ENCODE measurements at places on chromosomes 6 and 20.

DNA sequence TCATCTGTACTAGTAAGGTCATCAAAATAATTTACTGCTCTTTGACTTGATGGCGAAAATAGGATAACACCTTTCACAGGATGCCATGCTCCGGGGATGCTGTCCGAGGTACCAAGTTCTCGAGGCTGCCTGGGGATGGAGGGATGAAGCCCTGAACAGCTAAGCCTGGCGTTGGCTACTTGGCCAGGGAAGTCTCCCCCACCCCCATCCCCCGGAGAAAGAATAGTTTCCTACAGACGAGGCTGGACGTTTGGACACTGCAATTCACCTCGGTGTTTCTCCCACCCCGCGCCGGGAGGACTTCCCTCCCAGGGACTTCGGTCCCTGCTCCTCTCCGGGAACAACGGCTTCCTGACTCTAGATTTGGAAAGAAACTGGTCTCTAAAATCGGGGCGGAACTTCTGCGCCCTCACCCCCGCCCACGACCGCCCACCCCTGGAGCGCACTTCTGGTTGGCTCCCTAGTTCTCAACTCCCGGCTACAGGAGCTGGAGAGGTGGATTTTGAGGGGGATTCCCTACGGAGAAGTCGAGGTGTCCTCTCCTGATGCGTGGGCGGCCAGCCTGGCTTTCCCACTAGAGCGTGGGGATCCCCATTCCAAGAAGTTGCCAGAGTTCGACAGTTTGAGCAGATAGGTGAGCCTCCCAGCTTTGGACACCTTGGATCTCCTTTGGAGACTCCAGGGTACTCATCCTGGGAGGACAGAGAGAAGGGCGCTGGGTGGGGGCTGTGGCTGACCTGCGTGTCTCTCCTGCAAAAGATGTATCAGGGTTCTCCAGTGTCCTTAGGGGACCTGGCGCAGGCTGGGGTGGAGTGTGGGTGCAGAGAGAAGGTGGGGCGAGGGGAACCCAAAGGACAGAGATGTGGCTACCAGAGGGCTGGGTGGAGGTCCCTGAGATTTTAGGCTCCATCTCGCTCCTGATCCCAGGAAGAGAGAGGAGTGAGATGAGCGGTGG is 1.1 kb downstream of the PCSK2 start:
- DNase-seq = no peak

- DNase-seq = no peak
Observed at GRCh38 chr6:117600008-117600743, 2.1 kb downstream of the GOPC start.

GRCh38 chr20:56630086-56630493 is 984 bp downstream of the TFAP2C start:
- DNase-seq = no peak

DNA sequence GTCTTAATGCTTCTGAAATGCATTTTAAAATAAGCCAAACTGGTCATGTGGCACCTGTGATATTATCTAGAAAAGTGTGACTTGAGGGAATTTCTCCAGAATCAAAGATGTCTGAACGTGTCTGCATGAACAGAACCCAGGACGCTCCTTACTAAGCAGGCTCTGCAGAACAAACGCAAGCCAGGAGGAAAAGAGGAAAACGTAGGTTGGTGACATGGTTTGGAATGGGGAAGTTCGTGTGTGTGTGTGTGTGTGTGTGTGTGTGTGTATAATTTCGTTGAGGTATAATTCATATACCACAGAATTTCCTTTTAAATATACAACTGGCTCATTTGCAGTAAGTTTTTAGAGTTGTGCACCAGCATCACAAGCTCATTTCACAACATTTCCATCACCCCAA is 200.5 kb upstream of the FOXQ1 start:
- DNase-seq = no peak

DNA sequence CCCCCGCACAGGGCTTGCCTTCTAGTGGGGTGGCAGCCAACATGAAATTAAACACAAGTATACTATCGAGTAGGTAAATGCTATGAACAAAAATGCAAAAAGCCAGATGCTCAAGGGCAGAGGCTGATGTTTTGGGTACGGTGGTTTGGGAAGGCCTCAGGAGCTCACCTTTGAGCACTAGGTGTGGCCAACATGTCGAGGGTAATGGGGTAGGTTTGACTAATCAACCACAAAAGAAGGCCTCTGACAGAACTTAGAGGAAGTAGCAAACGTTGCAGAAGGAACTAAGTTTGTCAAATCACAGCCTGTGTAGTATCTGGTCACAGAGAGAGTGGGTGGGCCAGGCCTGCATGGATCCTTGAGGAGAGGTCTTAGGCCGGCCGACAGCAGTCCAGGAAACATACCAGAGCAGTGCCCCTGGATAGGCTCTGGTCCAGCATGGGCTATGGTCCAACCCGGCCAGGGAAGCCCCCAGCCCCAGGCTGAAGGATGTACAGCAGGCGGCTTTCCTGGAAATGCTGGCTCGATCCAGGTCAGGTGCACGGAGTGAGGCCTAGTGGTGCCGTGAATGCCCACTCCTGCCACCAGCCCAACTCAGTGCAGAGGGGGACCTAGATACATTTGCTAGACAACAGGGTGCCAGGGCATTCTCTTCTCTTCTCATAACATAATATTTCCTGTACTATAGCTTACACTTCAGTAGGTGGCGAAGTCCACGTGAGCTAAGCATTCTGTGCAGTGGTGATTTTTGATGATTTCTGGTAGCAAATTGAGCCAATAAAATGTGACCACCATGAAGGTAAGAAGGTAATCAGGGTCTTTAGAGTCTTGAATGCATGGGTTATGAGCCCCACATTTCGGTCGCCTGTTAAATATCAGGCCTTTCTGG is 56.3 kb upstream of the CD93 start:
- DNase-seq = no peak

GRCh38 chr6:89084954-89085353 is 4.4 kb downstream of the PNRC1 start:
- no peak for DNase-seq
